ENCODE measurements at places on chromosomes 3 and 15.

DNA sequence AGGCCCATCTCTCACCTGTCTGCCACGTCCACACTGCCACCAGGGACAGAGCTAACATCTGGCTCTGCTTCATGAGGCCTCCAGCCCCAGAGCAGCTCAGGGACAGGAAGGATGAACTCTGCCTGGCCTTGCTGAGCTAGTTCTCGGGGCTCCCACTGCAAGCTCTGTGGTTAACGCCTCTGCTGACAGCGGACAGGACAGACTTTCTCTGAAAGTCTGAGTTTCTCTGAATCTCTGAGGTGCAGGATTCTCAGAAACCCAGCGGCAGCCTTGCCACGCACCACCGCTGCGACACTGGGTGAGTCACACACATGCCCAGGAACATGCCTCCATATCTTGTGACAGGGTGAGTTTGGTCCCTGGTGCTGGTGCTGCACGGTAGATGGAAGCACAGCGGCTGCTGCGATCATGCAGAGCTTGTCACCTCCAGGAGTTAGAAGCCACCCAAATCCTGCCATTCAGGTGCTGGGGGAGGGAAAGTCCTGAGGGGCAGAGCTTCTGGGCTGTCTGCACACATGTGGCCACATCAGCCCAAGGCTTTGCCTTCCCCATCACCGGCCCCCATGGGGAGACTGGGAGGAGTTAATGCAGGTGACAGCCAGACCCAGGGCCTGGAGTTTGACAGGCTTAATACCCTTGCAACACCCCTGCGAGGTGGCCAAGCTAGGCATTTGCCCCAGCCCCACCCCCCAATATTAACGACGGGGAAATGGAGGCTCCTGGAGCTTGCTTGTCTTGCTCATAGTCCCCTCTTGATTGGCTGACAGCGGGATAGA, 267.0 kb downstream of the PLCL2 start:
- no peak for DNase-seq

DNA sequence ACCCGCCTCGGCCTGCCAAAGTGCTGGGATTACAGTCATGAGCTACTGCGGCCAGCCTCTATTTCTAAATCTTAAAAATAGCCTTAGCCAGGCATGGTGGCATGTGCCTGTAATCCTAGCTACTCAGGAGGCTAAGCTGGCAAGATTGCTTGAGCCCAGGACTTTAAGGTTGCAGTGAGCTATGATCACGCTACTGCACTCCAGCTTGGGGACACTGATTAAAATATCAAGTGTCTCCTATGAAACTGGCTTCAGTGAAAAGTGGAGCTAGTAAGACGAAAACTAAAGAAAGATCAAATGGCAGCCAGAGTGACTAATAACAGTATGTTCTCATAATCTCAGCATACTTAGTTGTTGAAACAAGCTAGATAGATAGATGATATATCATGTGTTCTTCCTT, 112.5 kb downstream of the STT3B start:
- DNase-seq: no peak

DNA sequence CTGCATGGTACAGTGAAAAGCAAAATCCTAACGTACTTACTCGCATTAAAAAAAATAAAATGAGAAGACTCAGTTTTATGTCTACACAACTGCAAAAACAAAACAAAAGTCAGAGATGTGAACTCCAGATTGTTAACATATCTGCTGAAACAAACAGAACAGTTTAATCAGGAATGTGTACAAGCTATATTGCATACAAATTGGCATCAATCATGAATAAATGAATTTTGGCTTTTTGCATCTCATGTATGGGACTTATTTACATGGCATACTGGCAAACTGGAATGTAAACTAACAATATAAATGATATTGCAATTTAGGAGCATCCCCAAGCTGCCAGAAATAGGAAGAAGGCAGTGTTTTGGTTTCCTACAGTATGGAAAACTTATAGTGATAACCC, 79.6 kb upstream of the NSMCE3 start:
- DNase-seq: no peak

GRCh38 chr3:127954640-127955039, 39.6 kb downstream of the KBTBD12 start:
- peak; percentile 20 for DNase-seq

GRCh38 chr3:191263365-191263764, 64.3 kb downstream of the OSTN start:
- DNase-seq: no peak

DNA sequence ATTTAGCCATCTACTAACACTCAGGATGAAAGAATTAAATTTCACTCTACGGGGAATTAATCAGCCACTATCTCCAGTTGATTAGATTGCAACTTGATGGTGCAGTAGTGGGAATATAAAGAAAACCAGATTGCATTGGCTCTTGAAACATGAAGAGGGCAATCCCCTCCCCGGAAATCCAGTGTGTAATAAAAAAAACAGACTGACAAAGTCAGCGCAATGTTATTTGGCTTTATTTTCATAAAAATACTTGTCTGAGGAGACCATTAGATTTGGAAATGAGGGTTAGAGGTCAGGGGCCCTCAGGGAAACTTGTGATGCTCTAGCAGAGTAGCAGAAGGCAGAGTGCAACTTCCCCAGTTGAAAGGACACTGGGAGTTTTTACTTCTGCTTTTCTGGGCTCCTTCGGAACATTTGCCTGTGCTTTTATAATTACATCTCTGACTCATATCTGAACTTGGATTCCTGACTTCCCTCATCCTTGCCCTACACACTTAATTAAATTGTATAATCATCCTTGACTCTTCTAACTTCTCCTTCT, 326.8 kb downstream of the TUSC7 start:
- DNase-seq: no peak

DNA sequence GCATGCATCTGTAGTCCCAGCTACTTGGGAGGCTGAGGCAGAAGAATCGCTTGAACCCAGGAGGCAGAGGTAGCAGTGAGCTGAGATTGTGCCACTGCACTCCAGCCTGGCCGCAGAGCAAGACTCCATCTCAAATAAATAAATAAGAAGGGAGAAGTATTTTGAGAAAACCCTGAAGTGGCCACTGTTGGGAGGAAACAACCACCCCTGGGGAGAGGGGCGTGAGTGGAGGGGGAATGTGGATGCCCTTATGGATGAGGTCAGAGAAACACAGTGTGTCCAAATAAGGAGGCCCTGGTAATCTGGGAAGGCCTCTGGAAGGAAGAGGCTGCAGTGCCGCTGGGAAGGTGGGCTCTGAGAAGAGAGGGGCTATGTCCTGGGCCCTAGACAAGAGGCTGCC, 4.2 kb upstream of the CPLX3 start:
- DNase-seq: no peak

GRCh38 chr15:96166223-96167200, 164.0 kb upstream of the NR2F2 start:
- no peak for DNase-seq

- no peak for DNase-seq
These were observed 194.7 kb downstream of the NEK10 start for GRCh38 chr3:27174530-27174929.

- no peak for DNase-seq
These were observed 9.6 kb upstream of the RASA2 start for GRCh38 chr3:141477224-141477623.

- no peak for DNase-seq
These were observed 90.1 kb downstream of the IGF2BP2 start for GRCh38 chr3:185734725-185735096.

GRCh38 chr3:105351821-105352220, 14.9 kb upstream of the ALCAM start:
- DNase-seq: no peak

DNA sequence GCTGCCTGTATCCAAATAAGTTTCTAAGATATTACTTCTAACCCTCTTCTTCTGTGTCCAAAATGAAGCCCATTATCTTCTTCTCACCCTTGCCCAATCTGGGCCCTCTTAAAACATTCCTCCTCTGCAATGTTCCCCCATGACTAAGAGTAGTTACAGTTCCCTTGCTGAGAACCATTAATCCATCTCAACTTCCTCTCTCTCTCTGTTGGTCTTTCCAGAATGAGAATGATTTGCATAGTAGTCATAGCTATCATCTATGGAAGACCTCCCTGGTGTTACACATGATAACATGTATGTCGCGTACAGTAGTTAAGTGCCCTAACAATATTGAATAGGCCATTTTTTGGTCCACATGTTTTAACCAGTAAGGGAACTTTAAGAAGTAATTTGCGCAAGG, 177.9 kb downstream of the ANXA2 start:
- no peak for DNase-seq

GRCh38 chr3:152835601-152836102, 721 bp downstream of the P2RY1 start:
- DNase-seq: peak; percentile 51

DNA sequence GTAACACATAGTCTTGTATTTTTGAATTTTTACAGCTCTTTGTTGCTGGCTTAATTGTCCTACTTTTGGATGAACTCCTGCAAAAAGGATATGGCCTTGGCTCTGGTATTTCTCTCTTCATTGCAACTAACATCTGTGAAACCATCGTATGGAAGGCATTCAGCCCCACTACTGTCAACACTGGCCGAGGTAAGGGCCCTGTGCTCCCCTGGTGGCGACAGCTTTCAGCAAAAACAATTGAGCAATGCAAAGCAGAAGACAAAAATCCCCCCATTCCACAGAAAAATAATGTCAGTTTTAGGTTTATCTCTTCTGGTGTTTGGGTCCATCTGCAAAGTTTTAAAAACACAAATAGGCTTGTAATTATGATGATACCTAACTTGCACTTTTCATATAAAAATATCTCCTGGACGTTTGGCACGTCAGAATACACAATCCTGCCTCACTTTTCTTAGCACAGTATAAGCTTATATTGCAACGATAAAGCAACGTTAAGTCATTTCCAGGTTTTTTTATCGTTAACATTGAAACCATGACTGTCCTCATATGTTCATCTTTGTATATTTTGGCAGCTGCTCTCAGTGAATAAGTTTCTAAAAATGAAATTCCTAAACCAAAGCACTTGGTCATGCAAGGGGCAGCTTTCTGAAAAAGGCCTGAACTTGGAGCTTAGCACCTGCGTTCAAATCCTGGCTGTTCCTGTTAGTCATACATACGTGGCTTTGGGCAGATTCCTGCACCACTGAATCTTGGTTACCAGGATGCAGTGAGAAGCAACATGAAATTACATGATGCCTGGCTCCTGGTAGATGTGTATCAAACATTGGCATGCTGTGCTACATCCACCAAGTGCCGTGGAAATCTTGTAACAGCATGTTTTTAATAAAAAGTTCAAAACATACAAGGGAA, 8.5 kb downstream of the SEC61A1 start:
- no peak for DNase-seq

- DNase-seq: no peak
These were observed 145.1 kb downstream of the TNIK start for GRCh38 chr3:171315101-171315500.

DNA sequence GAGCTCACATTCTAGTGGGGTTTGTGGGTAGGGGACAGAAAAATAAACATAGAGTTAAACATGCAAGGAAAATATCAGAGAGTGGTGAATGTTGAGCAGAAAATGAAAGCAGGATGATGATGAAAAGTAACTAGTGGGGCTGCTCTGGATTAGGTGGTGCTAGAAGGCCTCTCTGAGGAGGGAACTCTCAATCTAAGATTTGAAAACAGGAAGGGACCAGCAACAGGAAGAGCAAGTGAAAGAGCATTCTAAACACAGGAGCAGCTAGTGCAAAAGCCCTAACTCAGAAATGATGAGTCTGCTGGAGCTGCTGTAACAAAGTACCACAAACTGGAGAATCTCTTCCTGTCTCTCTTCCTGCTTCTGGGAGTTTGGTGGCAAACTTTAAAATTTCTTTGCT, 468.6 kb upstream of the AGTR1 start:
- DNase-seq: no peak

- DNase-seq: no peak
These were observed 7.7 kb downstream of the FAM107A start for GRCh38 chr3:58569287-58570001.

DNA sequence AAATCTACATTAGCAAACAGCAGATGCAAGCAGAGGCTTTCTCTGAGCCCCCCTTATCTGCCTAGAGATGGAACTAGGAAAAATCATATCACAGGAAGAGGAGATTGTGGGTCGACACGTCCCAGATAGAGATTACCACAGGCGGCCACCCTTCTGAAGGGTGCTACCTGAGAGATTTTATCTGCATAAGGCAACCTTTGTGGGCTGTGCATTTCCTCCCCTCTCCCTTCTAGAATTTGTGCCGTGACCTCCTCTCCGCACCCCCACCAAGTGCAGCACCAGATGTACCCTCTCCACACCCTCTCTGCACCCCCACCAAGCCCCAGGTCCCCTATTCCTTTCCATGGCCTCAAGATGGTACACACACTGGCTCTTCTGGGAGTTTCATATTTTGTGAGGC, 27.4 kb downstream of the METTL6 start:
- DNase-seq: no peak

DNA sequence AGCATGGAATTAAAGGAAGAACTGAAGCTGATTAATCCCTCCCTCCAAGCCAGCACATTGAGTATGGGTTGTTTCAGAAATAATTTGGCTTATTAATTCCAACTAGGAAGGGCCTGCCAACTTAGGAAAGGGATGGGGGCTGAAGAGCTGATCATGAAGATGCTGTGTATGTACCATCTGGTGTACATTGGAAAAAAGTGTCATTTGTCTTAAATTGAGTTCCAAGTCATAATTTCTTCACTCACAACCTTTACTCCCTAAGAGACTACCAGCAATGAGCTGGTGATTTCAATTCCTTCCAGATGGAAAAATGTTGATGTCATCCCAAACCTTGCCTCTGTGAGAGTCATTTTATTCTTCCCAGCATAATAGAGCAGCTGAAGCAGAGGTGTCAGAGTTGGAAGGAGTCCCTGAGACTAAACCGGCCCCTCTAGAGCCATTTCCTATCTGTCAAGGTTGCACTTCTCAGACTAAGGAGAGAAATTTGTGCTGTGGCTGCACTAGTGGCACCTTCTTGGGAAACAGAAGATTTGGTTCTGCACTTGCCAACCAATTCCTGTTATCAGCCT, 79.4 kb downstream of the GTPBP8 start:
- DNase-seq: no peak

DNA sequence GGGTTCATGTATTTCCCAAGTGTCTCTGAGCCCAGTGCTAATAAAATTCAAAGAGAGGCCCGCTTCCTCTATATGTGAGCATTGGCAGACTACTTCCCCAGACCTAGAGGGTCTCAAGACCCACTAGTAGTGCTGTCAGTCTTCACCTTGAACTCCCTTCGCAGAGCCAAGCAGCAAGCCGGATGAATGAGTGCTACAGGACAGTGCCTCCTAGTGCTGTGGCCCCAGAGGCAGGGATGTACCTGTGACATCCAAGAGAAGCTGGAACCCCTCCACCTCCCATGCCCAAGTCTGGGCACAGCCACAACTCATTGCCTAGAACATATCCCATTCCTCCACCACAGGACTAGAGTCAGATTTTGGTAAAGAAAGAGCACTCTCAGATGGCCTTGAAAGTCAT, 37.2 kb upstream of the MASP1 start:
- DNase-seq: no peak

- no peak for DNase-seq
These were observed 563.5 kb downstream of the EDEM1 start for GRCh38 chr3:5750874-5751640.

- no peak for DNase-seq
These were observed 1205.5 kb downstream of the ROBO1 start for GRCh38 chr3:78562328-78562727.

GRCh38 chr3:134054231-134054630, 24.5 kb upstream of the SLCO2A1 start:
- no peak for DNase-seq
